SK-N-DZ (cell line): ENCODE measurements at places on chromosomes 6 and 20.
A peak's percentile ranks its signal among the peaks of the same experiment; 100 is the strongest.

- no peak for DNase-seq
These were observed 192.3 kb upstream of the RNF217 start for GRCh38 chr6:124769811-124770544.

GRCh38 chr6:107618672-107619071 lies 128.8 kb downstream of the SOBP start:
- no peak for DNase-seq

DNA sequence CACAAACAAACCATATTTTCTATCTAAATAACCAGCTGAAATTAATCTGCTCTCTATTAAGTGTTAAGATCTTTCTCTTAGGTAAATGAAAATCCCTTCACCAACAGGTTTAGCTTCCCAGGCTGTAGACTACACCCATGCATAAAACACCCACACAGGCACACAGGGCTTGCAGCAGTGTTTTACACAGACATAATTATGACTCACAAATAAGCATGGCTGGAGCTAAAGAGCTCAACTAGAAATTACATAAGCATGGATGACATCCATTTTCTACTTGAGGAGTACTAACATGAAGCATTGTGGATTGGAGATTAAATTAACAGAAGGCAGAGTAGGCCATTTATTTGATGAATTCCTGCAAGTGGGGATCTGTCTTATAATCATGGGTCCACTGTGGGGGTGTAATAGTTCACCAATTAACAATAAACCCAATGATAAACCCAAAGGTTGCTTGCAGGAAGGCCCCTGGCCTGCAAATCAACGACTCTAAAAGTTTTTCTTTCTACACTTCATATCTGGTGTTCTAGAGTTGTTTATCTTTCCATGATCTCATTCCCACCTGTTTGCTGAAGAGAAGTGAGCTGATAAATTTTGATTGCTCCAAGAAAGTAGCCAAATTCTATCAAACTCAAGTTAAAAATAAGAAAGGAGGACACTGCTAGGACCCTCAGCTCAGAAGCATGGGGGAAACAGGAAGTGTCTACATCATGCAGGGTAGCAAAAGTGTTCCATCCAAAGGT lies 33.8 kb upstream of the E2F3 start:
- DNase-seq = no peak

DNA sequence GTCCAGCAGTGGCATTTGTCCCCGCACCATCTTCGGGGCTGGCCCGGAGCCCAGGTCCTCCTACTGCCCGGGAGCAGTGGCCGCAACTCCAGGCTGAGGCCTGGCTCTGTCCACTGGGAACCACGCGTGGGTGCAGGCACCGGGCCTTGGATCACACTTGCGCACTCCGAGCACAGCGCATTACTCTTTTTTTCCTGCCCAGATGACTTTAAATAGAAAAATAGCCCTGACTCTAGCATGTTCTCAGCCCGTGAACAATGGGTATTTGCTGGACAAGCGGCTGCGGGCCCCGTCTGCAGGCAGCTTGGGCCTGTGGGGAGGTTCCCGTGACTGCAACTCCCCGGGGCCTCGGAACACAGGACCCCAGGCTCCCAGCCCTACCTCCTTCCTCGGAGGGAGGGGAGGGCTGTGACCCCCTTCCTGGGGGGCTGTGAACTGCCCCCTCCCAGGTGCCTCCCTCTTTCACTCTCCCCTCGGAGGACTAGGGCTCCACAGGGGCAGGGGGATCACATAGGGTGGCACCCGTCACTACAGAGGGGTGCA lies 162.2 kb downstream of the TBXT start:
- peak; percentile 28 for DNase-seq

DNA sequence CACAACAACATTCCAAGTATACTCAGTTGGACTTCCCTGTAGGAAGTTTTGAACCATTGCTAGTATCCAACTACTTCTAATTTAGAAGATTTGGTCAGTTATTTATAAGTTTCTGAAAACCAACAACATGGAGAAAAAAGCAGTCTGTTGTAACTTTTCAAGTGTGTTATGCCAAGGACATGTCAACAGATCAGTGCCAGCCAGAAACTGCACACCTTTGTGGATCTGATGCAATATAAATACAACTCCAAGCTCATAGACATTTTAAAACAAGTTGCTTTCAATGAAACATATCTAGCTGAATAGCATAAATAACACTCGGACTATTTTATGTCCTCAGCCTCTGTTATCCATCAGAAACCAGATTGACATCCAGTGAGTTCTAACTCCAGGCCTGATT lies 58.3 kb upstream of the CARMIL1 start:
- no peak for DNase-seq

DNA sequence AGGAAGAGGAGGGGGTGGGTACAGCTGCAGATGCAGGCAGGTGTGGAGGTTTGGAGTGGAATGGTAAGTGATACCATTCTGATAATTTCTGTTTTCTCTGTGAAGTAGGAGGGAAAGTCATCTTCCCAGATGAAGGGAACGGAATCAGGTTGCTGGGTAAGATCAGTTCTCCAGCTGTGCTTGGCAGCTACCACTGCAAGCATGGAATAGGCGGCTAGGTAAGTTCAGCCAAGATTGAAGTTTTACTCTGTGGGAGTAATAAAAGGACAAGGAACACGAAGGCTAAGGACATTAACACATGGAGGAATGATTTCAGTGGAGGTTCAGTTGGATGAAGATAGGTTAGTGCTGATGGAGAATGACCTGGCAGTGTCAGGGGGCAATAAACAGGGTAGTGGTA lies 128.3 kb downstream of the CARMIL1 start:
- DNase-seq = no peak

- no peak for DNase-seq
These were observed 61.3 kb downstream of the TNFRSF21 start for GRCh38 chr6:47248446-47248845.

- DNase-seq = peak; percentile 78
These were observed 1.4 kb downstream of the PLAGL2 start for GRCh38 chr20:32205843-32206759.

- DNase-seq = no peak
These were observed 13.1 kb downstream of the BTNL2 start for GRCh38 chr6:32393665-32394420.

DNA sequence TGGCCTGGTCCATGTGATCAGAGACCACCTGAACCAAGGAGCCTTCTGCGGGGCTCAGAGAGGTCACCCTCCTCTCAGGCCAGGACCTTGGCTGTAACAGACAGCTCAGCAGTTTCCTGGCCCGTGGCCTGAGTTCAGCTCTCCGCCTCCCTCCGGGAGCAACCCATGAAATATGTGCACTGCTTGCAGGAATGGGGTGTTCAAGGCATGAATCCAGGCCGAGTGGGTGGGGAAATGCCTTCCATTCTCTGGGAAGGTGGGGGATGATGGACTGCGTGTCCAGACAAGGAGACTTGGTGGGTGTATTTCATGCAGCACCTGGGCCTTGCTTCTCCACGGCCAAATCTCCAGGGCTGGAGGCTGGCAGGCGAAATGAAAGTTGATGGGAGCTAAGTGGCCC lies 46.0 kb downstream of the SIRPA start:
- DNase-seq = no peak

DNA sequence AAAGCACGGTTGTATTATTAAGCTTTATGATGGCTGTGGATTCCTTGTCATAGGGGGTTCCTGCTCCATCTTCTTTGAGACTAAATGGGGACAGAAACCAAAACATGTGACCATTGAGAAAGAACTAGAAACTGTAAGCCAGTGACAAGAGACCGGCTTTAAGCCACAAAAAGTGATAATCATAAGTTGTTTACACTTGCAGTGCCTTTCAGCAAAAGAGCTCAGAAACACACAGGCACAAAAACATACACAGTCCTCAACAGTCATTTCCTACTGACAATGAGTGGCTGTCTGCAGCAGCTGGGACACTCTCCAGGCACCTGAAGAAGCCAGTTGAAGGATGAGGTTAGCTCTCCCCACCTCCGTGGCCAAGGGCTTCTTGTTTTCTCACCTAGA lies 20.0 kb upstream of the UBE2J1 start:
- no peak for DNase-seq
